GDM1 (cell line): ENCODE measurements at places on chromosomes 6 and 20.

DNA sequence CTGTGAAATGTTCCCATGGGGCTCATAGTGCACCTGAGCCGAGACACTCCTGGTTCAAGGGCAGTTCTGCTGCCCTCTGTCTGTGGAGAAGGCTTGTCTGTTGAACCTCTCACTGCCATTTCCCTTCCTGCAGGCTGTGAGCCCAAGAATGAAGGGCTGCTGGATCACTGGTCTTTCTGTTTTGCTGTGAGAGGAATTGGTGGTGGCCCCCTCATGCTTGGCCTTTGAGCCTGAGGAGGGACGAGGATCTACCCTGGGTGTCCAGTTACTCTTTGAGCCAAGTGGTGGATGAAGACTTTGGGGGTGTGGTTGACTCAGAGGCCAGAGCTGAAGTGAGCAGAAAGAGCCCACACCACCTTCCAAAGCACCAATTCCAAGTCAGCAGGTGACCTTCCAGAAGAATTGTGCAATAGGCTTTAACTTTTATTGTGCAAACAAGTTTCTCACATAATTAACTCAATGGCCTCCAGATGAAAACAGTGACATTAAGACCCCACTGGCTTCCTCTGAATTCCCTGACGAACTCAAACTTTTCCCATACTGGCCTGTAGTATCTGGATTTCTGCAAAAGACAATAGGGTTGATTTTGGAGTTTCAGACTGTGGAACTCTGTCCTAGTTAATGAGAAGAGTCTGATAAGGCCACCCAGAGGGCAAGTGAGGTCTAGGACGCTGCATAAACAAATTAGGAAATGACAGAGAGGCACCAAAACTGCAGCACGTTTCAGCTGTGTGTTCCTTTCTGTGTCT, 101.5 kb downstream of the PHACTR3 start:
- no peak for DNase-seq

GRCh38 chr6:130679684-130680083, 147.5 kb upstream of the SMLR1 start:
- no peak for DNase-seq

DNA sequence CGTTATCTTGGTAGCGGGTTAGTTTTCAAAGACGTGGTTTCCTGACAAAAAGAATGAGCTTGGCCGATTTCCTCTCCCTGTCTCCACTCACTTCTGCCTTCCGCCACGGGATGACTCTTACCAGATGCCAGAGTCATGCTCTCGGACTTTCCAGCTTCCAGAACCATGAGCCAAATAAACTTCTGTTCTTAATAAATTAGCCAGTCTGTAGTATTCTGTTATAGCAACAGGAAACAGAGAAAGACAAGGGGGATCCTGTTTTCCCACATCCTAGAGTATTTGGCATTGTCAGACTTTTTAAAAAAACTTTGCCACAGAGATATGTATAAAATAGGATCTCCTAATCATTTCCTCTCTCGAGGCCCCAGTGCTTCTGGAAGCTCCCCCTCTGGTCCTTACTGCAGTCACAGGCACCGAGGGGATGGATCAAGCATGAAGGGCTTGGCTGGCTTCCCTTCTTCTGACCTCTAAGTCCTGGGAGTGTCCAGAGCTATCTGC, 84.9 kb upstream of the NAA20 start:
- DNase-seq: no peak

DNA sequence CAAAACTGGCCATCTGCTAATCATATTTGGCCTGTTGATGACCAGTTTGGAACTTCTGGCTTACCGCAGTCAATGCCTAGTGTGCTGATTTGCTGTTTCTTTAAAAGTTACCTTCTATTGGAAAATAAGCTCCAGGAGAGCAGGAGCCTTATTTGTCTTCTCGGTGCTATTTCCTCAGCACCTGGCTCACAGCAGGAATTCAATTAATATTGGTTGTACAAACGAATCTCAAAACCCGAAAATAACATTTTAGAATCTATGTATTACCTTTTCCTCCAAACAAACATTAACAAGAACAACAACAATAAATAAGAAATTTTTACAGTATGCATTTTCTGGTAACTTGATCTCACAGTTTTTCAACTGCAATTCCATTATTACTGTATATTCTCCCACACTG, 1080.7 kb upstream of the MAP3K7 start:
- DNase-seq: no peak

GRCh38 chr6:6968357-6968730, 139.4 kb upstream of the RREB1 start:
- DNase-seq: no peak

DNA sequence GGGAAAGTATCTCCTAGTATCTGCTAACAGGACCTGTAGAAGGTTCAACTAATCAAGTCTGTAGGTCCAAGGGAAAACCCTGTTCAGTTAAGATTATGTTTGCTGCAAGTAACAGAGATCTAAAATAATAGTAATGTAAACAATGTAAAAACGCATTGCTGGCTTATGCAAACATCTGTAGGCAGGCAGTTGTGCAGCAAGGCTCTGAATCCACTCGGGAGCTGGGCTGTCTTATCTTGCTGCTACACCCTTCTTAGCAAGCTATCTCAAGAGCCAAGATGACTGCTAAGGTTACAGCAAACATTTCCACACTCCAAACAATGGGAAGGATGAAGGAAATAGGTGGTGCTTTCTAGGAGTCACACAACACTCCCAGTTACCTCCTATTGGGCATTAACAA, 397.3 kb upstream of the NRSN1 start:
- no peak for DNase-seq

DNA sequence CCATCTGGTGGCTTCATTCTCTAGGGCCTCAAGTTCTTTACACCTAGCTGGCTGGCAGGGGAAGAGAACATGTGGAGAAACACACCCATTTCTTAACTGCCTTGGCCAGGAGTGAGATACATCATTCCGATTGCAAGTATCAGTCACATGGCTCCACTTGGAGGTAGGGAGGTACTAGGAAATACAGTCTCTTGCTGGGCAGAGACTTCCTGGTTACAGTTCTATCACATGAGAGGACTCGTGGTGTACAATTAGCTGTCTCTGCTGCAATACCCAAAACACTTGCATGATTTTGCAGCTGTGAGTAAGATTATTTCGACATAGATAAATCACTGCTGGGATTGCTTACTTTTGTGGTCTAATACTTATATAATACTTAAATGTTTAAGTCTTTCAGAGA, 51.1 kb downstream of the GTF2H5 start:
- DNase-seq: no peak

DNA sequence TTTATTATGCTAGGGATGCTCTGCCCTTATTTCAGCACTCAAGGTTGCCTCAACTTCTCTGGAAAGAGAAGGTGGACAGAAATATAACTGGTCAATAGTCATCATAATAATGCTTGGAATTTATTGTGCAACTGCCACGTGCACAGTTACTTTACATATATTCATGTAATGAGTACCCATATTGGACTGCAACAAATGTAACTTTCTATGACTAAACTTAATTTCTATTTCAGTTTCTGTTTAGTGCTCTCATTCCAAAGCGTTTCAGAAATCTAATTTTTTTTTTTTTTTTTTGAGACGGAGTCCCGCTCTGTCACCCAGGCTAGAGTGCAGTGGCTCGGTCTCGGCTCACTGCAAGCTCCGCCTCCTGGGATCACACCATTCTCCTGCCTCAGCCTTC, 28.3 kb upstream of the CD83 start:
- DNase-seq: no peak

- DNase-seq: no peak
Observed at GRCh38 chr20:10594296-10594868, 79.4 kb downstream of the JAG1 start.

GRCh38 chr6:25835442-25836283, 3.8 kb upstream of the SLC17A1 start:
- no peak for DNase-seq

DNA sequence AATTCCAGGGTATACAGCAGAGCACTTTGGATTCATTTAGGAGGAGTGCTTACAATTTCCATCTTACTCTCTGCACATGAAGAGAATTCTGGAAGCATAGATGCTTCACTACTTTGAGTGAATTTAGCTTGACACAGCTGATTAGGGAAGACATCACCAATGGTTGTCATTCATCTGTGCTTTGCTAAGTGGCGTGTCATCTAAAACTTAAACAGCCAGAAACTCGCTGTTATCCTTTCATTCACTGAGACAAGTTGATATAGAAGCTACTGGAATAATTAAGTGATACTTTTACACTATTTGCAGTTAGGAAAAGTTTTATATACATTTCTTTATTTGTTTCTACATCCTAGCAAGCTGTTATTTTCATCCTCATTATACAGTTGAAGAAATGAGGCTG, 635.3 kb upstream of the FLRT3 start:
- no peak for DNase-seq

- DNase-seq: peak; percentile 63
Observed at GRCh38 chr6:52155791-52156576, 30.2 kb upstream of the IL17A start.

- no peak for DNase-seq
Observed at GRCh38 chr20:4366076-4366475, 350.7 kb upstream of the RNF24 start.

DNA sequence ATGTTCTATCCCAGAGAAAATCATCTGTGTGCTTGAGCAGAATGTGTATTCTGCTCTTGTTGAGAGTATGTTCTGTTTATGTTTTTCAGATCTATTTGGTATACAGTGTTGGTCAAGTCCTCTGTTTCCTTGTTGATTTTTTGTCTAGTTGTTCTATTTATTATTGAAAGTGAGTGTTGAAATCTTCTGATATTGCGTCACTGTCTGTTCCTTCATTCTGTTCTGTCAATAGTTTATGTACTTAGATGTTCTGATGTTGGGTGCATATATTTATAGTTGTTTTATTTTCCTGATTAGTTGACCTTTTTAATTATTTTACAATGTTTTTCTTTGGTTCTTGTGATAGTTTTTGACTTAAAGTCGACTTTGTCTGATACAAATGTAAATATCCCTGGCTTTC, 458.7 kb upstream of the HSF2 start:
- DNase-seq: no peak

- no peak for DNase-seq
Observed at GRCh38 chr6:141418076-141418475, 714.6 kb upstream of the GJE1 start.

DNA sequence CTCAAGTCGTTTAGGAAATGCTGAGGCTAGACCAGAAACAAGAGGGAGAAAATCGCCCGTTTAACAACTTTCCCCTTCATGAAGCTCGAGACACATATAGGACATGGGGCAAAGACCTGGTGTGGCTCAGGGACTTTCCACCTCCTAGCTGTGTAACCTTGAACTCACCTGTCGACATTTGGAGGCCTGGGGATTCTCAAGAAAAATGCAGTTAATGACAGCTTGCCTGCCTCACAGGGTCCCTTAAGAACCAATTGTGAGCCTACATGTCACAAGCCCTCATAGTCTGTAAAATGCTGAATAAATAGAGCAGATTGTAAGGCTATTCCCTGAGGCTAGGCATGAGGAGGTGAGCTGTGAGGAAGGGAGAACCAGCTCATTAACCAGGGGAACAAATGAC, 35.1 kb downstream of the MGME1 start:
- DNase-seq: no peak

GRCh38 chr20:56433221-56433879, 21.3 kb downstream of the CASS4 start:
- no peak for DNase-seq

- DNase-seq: no peak
Observed at GRCh38 chr6:43780941-43781928, 11.2 kb downstream of the VEGFA start.

DNA sequence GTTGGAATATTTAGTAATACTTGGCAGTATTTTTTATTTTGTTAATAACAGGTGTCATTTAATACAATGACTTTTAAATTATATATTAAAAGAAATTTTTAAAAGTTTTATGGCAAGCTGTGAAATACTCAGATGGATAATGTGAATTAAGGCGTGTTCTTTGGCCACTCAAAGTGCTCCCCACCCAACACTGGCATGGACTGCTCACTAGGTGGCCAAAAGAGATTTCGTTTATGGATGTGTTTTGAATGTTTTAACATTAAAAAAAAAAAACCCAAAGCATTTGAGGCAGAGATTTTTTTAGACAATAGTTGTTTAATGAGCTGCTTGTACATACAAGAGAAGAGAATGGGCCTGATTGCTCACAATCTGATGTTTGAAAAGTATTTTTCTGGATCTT, 86.5 kb downstream of the QKI start:
- DNase-seq: no peak

GRCh38 chr20:13101706-13102105, 92.9 kb downstream of the SPTLC3 start:
- no peak for DNase-seq

GRCh38 chr20:37901240-37901639, 1.7 kb upstream of the VSTM2L start:
- no peak for DNase-seq

GRCh38 chr6:24683297-24684296, 16.7 kb downstream of the ACOT13 start:
- DNase-seq: no peak

- no peak for DNase-seq
Observed at GRCh38 chr20:43304598-43304997, 114.9 kb upstream of the PTPRT start.

- no peak for DNase-seq
Observed at GRCh38 chr6:139531148-139532115, 157.0 kb upstream of the CITED2 start.

DNA sequence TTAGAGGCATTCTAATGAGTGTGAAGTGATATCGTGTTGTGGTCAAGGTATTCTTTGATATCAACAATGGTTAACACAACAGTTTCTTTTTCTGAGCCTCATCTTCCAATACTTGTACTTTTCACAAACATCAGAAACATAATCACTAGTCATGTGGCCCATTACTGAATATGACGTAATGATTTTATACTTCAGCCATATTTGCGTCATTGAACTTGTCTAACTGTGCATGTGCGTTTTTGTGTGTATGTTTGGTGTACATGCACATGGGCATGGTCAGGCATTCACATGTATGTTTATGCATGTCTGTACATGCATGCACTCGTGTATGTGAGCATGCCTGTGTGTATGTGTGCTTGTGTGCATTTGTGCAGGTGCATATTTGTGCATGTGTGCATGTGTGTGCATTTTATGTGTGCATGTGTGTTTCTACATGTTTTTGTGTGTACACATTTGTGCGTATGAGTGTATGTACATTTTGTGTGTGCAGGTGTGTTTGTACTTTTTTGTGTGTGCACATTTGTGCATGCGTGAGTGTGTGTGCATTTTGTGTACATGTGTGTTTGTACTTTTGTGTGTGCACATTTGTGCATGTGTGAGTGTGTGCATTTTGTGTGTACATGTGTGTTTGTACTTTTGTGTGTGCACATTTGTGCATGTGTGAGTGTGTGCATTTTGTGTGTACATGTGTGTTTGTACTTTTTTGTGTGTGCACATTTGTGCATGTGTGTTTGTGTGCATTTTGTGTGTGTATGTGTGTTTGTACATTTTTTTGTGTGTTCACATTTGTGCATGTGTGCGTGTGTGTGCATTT, 29.4 kb downstream of the PRR18 start:
- no peak for DNase-seq

- no peak for DNase-seq
Observed at GRCh38 chr6:109998159-109998785, 20.2 kb downstream of the GPR6 start.

- no peak for DNase-seq
Observed at GRCh38 chr6:70663881-70664466, 3.7 kb upstream of the SMAP1 start.

GRCh38 chr6:32096087-32096393, 13.1 kb downstream of the TNXB start:
- DNase-seq: no peak
